NCI-H2081 (cell line): ENCODE measurements at places on chromosomes 4 and X.

- DNase-seq, result no peak
Measured at GRCh38 chr4:2348786-2349185, 69.7 kb downstream of the ZFYVE28 start.

GRCh38 chr4:55238407-55238806 lies 107.6 kb upstream of the SRD5A3 start:
- DNase-seq, result no peak

DNA sequence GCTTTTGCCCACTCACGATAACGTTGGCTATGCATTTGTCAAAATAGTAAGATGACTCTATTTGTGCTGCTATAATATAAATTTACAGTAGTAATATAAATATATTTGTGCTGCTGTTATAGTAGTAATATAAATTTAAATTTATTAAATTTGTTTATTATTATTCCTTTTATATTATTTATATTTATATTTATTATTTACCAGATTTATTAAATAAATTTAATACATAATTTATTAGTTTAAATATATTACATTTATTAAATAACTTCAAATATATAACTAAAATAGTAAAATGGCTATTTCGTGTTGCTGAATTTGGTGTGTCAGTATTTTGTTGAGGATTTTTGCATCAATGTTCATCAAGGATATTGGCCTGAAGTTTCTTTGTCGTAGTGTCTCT lies 246.5 kb upstream of the FGF16 start:
- no peak for DNase-seq

DNA sequence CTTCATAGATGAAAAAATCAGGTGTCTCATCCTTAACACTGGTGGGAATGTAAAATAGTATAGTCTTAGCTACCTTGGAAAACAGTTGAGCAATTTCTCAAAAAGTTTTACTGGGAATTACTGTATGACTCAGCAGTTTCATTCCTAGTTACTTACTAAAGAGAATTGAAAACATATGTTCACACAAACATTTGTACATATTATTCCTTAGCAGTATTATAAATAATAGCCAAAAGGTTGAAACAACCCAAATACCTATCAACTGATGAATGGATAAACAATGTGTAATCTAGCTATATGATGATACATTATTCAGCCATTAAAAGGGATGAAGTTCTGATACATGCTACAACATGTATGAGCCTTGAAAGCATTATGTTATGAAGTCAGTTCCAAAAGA lies 41.7 kb downstream of the RBM46 start:
- no peak for DNase-seq

DNA sequence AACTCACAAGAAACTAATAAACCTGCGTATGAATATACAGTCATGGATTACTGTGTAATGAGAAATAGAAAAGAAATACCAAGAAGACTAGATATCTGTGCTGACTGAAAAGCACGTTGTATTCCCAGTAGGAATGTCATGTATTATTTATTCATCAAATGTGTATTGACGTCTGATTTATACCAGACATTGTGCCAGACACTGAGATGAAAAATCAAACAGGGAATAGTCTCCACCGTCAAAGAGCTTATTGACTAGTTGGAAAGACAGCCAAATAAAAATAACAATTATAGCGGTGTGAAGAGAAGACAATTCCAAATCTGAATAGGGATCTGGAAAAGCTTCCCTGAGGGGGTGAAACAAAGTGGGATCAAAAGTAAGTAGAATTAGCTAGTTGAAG lies 687.6 kb downstream of the C4orf33 start:
- no peak for DNase-seq

DNA sequence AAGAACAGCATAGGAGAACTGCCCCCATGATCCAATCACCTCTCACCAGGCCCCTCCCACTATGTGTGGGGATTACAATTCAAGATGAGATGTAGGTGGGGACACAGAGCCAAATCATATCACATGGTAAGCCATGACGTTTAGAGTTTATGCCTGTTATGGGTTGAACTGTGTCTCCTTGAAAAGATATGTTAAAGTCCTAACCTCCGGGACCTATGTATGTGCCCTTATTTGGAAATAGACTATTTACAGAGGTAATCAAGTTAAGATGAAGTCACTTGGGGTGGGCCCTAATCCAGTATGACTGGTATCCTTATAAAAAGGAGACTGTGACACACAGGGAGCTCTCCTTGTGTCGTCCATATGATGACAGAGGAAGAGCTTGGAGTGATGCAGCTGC lies 25.2 kb upstream of the SLC2A9 start:
- DNase-seq, result no peak
